NCI-H2029 treated with DMSO at 0.1 percent for 48 hours (cell line): ENCODE measurements at places on chromosomes 12 and 14.

- DNase-seq = no peak
Observed at GRCh38 chr14:59355091-59355490, 110.1 kb downstream of the GPR135 start.

DNA sequence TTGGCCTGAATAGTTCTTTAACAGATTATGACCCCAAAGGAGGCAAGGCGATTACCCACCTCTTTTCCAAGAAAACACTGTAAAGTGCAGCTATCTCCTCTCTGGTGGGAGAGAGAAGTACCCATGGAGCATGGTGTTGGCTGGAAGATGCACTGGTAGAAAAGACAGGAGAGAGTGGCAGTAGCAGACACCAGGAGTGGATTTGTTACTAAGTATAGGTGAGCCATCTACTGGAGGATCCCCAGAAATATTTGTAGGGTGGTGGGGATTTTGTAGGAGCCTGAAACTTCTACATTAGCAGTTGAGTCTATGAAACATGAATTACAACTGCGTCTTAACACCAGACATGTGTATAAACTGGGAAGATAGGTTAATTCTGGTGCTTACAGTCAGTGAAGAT is 148.0 kb downstream of the SLC38A4 start:
- no peak for DNase-seq

DNA sequence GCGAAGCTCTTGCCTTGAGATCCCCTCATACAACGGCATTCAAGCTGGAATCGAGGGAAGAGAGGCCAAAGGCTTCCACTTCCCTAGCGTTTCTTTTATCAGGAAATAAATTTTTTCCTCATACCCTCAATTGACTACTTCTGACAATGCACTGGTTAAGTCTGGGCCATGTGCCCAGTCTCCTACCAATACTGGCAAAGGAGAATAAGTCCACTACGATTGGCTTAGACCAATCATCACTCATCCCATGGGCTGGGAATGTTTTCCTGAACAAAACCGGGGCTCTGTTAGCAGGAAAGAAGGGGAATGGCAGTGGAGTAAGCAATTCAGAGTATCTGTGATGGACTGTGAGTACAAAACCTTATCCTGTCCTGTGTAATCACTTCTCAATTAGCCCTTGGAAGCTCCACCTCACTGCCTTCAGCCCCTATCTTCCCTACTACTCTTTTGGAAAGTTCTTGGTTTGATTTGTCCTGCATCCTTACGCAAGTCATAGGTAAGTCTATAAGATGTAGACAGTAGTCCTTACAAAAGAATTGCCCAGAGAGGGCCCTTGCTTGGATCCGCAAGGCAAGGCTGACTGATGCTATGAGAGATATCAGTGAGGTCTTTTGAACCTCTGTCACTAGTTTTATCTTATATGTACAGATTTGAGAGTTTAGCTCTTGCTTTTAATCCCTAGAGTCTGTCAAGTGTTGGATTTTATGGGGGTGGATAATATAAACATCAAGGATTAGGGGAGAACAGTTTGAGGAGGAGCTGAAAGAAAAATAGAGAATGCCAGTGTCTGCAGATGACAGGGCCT is 36.3 kb upstream of the CDK17 start:
- DNase-seq = no peak

DNA sequence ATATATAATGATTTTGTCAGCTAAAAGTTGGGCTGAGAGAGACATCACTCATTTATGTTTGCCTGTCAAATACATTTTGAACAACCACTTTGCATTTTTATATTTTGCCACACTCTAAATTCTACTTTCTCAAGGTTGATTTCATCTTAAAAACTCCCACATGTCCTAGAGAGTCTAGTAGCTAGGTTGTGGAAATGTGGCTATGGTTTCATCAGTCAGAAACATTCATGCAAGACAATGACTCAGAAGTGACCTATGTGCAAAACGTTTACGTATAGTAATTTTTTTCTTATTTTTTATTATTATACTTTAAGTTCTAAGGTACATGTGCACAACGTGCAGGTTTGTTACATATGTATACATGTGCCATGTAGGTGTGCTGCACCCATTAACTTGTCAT is 27.4 kb upstream of the PRKD1 start:
- DNase-seq = no peak

- no peak for DNase-seq
Observed at GRCh38 chr12:38477340-38478090, 160.9 kb downstream of the ALG10B start.

DNA sequence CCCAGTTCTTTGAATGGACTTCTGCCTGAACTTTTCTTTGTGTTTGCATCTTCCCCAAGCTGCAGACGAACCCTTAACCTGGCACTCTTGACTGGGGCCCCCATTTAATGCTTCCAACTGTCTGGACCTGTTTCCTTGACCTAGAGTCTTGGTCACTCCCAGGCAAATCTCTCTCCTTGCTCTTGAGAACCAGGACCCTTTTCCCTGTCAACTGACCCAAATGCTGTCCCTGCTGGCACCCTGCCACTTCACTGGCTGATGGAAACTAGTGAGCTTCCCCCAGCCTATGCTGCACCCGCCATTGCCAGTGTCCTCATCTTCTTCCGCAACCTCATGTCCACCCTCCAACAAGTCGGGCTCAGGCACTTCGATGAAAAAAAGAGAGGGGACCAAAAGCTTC is 79.5 kb downstream of the PRIMA1 start:
- DNase-seq = no peak

- DNase-seq = no peak
Observed at GRCh38 chr12:122891661-122892525, 4.0 kb downstream of the VPS37B start.

DNA sequence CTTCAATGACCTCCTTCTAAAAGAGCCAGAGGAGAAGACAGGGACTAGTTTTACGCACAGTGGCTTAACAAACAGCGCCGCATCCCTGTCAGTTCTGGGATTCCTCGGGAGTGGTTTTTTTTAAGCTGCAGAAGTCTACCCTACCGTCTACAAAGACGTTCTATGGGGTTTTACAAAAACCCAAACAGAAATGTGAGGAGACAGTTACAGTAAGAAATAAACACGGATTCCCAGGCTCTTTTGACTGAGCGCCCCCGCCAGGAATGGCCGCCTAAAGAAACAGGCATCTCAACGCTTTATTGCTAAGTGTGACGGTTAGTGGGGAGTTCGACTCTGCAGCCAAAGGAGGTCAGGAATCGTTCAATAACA is 484 bp downstream of the ALKBH1 start:
- peak; percentile 2 for DNase-seq

DNA sequence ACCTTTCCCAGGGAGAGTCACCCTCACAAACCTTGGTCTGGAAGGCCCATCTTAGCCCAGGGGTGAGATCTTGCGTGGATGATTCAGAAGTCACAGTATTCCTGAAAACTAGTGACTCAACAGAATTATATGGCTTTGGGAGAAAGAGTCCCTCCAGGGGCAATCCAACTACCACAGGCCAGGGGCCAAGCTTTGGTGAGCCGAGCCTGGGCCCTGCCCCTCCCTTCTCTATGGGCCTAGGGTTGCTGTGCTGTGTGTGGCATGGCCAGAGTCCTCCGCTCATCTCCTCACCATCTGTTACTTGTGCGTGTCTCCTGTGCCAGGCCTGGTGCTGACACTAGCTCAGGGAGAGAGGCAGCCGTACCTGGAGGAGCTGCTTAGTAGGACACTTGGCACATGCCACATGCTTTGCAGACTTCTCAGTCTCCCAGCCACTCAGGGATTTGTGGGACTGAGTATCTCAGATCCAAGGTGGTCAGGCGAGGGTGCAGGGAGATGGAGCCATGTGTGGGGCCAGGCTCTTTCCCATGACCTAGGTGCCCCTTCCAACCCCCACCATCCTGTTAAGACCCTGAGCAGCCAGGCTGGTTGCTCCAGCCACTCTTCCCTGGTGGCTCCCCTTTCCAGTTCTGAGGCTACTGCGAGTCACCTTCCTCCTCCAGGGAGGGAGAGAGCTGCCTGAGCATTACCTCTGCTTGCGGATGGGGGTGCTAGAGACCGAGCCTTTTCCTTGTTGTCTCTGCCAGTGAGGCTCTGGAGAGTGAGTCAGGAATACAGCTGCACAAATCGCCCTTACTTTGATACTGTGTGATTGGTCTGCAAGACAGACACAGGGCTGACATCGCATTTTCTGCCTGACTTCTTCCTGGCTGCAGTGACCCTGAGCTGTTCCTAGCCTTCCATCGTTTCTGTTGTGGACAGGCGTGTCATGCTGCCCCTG is 94.1 kb downstream of the SLC25A47 start:
- no peak for DNase-seq

DNA sequence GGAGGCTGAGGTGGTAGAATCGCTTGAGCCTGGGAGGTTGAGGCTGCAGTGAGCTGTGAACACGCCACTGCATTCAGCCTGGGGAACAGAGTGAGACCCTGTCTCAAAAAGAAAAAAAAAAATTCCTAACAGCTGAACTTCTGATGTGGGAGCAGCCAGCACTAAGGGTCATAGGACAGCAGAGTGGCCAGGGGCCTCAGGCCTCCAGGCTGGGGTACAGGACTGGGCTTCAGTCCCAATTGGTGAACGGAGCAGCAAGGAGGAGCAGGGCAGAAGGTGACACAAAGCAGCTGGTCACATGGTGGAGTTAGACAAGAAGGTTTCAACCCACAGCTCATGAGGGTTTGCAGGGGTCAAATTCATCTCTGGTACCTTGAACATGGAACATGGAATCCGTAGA is 40.8 kb upstream of the NRXN3 start:
- no peak for DNase-seq

GRCh38 chr14:91751719-91752118 is 19.8 kb upstream of the CATSPERB start:
- DNase-seq = peak; percentile 3

- DNase-seq = no peak
Observed at GRCh38 chr12:94710933-94711332, 60.6 kb upstream of the TMCC3 start.

DNA sequence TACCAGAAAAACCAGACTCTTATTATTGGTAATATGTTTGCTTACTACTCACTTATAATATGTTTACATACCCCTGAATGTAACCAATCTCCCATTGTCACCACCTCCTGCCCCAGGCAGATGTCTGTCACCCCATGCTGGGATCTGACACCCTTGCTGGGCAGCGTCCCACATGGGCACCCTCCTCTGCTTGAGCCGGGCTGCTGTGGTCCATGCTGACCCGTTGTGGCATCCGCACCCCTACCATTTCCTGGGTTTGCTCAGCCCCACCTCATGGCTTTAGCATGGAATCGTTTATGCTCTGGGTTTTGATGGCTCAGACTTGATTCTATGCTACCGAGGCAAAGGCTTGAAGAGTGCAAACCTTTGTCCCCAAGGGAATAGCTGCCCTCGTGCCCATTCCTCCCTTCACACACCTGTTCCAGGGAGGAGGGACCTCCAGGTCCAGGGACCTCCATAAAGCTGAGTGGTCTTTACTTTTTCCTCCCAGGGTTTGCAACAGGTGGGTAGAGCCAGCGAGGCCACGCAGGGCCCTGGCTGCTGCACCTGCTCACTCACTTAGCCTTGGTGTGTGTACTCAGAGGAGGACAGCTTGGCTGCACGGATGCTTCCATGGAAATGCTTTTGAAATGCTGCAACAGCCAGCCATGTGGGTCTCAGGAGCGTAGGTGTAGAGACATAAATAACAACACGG is 68.7 kb downstream of the PRMT8 start:
- DNase-seq = peak; percentile 28

DNA sequence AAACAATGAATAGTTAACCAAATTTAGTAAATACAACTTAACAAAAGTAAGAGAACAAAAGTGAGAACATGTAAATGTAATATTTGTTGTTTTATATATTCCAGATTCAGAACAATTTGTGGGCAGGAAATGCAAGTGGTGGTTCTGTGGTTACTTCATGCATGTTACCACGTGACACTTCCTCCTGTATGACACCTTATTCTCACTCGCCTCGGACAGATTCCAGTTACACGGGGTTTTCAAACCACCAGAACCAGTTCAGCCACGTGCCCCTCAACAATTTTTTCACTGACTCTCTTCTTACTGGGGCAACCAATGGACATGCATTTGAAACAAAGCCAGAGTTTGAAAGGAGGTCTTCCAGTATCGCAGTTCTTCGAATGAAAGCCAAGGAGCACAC is 21.0 kb downstream of the ALX1 start:
- DNase-seq = no peak

DNA sequence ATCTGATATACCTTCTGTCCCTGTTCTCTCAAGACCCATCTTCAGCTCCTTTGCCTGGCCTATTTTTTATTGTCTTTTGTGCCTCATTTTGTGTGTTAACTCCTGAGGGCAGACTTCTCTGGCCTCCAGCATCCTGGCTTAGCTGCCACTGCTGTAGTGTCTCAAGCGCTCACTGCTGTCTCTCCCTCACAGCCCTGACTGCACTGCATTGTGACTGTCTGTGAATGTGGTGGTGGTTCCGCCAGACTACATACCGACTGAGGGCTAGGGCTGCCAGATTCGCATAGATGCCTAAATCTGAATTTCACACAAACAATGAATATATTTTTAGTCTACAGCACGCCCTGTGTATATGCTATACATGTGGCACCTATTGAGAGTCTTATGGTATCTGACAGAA is 1088.9 kb upstream of the TMEM132C start:
- no peak for DNase-seq

DNA sequence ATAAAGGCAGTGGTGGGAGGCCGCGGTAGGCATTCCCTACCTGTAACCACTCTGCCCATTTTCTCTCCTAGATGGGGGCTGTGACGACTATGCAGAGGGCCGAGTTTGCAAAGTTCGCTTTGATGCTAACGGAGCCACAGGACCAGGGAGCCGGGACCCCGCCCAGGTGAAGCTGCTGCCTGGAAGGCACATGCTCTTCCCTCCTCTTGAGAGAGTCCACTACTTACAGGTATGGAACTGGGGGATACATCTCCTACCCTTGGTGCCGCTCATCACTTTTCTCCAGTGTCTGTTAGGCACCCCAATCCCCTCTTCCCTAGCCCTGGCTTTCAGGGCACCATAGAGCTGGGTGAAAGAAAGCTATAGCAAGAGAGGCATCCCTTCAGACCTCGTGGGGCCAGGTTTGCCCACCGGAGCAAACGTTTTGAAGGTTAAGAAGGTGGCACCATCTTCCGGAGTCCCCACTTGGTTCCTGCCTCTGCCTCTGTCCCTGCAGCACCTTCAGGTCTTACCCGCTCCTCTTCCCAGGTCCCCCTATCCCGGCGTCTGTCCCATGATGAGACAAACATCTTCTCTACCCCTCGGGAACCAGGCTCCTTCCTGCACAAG is 2.0 kb upstream of the P3H3 start:
- DNase-seq = no peak

GRCh38 chr12:85274315-85274651 is 5.7 kb upstream of the ALX1 start:
- no peak for DNase-seq

DNA sequence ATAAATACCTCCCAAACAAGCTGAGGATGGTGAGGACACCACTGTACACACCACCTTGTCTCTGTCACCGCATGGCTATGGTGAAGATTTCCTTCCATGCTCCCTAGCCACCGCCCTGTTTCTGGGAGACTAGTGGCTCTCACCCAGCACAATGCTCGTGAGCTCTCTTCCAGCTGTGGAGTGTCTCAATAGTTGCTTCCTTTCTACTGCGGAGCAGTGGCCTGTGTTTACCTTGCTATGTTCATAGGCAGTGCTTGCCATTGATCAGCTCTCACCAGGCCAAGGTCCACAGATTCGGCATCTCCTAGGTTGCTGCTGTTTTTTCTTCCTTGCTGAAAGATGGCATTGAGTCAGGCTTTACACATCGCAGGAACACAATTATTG is 313.6 kb upstream of the RTL1 start:
- DNase-seq = no peak

GRCh38 chr14:87158283-87158682 is 834.7 kb downstream of the GALC start:
- DNase-seq = no peak
